Tongue (tissue), 3 donors: ENCODE measurements at places on chromosomes 6 and 20. TPM values are rescaled to one million over a fixed set of nuclear protein-coding genes. Genes with fewer than 3 reads are reported as not detected.
A peak's percentile ranks its signal among the peaks of the same experiment; 100 is the strongest.

DNA sequence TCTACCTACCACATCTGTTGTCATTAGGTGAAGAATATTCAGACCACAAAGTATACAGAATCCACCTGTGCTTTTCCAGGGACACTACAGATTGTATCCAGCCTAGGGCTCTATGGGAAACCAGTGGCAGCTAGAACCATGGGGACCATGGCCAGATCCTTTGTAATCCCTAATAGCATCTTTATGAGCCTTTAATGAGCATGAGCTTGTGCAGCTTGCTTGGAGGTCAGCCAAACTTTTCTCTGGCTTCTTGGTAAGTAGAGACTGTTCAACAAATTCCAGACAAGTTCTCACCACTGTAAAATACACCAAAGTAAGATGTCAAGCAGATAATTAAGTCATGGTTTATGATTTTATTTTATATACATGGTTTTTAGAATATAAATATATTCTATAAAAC is 301.6 kb upstream of the ADGRB3 start:
- peak; percentile 10 for DNase-seq

- no peak for DNase-seq
These were observed 19.6 kb downstream of the JAG1 start for GRCh38 chr20:10654250-10654610.

DNA sequence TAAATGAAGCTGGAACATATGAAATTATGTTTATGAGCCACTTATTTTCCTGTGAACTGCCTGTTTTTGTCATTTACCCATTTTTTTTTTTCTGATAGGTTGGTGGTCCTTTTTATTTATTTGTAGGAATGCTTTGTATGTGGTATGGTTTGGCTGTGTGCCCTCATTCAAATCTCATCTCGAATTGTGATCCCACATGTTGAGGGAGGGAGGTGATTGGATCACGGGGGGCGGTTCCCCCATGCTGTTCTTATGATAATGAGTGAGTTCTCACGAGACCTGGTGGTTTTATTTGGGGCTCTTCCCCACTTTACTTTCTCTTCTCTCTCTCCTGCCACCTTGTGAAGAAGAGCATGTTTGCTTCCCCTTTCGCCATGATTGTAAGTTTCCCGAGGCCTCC is 77.3 kb downstream of the CDH26 start:
- DNase-seq = no peak

DNA sequence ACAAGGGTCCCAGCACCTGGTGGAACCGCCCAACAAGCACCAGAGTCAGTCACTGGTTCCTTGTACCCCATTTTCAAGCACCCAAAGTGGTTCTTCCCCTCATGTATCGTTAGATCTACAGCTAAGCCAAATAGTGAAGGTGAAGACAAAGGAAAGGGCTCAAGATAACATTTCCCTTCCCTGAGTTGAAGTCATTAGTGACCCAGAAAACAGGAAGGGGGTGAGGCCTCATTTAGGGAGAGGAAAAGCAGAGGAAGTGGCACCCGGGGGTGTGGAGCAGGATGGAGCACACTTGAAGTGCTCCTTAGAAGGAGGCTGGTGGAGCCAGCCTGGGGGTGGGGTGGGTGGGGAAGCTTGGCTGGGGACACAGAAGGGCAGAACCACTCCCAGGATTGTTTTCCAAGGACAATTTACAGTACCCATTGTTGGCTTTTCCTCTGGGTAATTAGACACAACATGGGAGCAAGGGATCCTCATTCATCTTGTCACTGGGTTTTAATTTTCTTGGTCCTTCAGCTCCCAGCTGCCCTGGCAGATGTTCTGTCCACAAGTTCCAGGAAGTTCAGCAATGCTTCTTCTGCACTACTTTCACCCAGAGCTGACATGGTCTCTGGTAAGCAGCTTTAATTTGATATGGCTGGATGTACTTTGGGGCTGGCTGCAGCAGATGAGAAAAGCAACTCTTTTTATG is 73.3 kb upstream of the CD93 start:
- peak; percentile 81 for DNase-seq

- DNase-seq = no peak
These were observed 14.8 kb downstream of the CLIC5 start for GRCh38 chr6:46000905-46001304.

GRCh38 chr6:144217264-144217663 is 66.9 kb downstream of the STX11 start:
- DNase-seq = peak; percentile 24

DNA sequence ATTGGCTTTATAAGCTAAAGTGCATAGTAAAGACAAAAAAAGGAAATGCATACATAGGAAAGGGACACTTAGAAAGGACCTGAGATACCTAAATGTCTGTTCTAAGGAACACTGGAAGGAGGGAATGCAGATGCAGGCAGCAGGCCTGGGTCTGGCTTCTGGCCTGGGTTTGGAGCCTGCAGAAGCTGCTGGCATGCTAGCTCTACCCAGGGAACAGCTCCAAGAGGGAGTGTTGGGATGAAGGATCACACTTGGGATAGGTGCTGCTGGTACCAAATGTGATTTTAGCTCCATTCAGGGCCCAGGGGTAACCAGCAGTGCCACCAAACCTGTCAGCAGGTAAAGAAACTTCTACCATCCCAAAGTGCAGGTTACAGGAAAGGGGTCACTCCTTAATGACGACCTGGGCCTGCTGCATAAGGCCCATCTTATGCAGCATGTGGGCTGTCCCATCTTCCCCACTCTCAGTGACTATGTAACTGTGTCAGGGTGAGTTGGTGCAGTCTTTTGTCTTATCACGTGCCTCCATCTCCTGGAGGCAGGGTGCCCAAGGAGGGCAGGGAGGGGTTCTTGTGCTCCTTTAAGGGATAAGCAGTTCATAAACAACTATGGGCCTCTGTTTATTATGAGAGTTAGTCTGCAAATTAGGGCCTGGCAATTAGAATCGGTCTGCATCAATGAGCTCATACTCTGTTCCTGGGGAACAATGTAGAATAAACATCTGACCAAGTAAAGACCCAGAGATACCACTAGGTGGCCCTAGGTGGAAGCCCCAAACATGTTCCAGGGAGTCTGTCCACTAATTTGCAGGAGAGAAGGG is 26.9 kb downstream of the DDX27 start:
- peak; percentile 55 for DNase-seq

DNA sequence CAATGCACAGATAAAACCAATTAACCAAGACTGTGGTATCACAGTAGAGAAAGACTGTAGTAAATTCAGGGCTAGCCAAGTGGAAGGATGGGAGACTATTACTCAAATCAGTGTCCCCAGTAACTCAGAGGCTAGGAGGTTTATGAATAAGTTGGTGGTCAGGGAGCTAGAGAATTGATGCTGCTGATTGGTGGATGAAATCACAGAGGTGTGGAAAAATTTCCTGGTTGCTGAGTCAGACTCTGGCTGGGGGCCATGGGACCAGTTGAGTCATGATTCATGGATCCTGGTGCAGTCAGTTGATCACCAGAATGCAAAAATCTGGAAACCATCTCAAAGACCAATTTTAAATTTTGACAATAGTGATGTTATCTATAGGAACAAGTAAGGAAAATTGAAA is 555.9 kb downstream of the C6orf118 start:
- no peak for DNase-seq

DNA sequence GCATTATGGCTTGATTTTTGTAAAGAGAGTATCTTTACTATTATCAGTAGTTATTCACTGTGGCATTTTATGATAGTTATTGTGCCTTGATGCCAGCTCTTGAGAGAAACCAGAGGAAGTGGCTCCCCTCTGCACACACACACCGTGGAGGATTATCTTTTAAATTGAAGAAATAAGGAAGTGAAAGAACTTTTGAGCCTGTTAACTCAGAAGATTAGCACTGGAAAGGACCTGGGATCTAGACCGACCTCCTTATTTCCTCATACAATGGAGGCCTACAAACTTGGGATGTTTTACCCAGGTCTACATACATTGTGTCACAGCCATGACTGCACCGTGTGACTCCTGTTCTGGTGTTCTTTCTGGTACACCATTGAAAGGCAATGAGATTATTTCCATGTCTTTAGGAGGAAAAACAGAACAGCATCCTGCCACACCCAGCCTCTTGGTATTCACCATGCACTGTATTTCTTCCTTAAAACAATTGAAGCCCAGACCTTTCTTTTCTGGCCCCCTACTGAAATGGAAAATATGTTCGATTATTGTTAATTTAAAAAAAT is 40.6 kb downstream of the HECA start:
- DNase-seq = no peak

GRCh38 chr6:40369042-40369441 is 218.1 kb downstream of the LRFN2 start:
- no peak for DNase-seq

- no peak for DNase-seq
These were observed 1.0 kb upstream of the SOX18 start for GRCh38 chr20:64050261-64051032.

GRCh38 chr6:25366903-25367545 is 87.8 kb downstream of the CARMIL1 start:
- DNase-seq = no peak

GRCh38 chr6:112130878-112131277 is 43.5 kb downstream of the FAM229B start:
- DNase-seq = no peak

DNA sequence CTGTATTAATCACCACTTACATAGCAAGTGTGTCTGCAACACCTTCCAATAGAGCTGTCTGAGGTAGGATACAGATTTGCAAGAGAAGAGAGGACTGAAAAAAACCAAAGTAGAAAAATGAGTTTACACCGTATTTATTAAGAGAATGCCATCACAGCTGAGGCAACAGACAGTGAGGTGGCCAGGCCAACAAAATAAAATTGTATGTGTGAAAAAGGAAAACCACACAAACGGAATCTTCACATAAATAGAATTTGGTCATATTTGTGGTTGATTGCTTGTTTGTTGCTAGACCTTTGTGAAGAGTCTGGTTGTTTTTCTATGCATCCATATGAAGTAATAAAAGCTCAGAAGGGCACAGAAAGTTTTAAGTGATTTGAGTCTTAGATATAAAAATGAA is 157.8 kb upstream of the TSHZ2 start:
- DNase-seq = no peak

GRCh38 chr6:36335465-36336207 is 1.1 kb downstream of the BNIP5 start:
- DNase-seq = no peak

GRCh38 chr6:39812496-39812852 is 20.3 kb downstream of the DAAM2 start:
- no peak for DNase-seq

- no peak for DNase-seq
These were observed 15.2 kb downstream of the CTCFL start for GRCh38 chr20:57509665-57510237.

DNA sequence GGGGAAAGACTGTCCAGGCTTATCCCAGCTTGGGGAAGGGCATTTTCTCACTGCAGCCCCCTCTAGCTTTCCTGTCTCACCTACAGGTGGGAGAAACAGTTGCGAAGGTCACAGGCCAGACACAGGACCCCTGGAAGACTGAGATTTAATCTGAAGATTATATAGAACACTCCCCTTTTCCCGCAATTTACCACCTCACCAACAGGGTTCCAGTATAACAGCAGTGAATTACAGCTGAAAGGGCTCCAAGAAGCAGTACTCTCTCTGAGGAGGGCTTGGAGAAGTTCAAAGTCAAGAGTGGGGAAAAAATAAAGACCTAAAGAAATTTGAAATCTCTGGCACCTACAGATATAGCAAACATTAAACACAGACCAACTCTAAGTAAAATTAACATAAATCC is 111.9 kb downstream of the ANKRD60 start:
- no peak for DNase-seq

DNA sequence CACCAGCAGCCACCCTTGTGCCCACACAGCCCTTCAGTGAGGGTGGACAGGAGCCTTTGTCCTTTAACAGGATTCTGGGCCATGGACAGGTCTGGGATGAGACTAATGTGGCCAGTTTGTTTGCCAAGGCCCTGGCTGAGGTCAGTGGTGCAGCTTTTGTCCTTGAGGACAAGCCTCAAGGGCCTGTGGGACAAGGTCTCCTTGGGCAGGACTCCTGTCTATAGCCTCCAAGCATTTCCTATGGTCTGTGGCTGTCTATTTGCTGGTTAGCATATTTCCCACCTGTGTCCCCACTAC is 44.1 kb downstream of the SUN5 start:
- no peak for DNase-seq

GRCh38 chr6:89323511-89323971 is 8.4 kb upstream of the GABRR2 start:
- DNase-seq = no peak

DNA sequence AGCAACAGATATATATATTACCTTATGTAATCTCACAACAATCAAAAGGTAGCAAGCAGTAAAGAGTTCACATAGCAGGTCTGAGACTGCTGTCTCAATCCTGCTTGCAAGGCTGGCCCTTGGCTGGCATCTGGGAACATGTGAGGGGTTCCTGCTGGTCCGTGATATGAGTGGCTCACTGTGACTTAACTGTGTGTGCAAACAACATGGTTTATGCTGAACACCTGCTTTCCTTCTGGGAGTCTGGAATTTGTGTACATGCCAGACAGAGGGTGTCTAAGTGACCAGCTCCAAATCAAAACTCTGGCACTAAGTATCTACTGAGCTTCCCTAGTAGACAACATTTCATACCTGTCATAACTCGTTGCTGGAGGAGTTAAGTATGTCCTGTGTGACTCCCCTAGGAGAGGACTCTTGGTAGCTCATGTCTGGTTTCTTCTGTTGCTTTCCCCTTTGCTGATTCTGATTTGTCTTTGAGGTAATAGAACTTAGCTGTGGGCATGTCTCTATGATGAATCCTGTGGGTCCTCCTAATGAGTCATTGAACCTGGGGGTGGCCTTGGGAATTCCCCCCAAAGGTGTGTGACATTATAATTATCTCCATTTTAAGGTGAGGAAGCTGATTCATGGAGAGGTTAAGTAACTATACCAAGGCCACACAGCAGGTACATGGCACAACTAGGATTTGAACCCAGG is 131.6 kb upstream of the NEDD9 start:
- DNase-seq = no peak

- DNase-seq = no peak
These were observed 20.0 kb downstream of the SAMD3 start for GRCh38 chr6:130202782-130203181.

The HTR1B gene
- total RNA-seq = not detected

The ENPP3 gene
- 2.3 TPM for total RNA-seq

The SUPT3H gene
- 7.9 TPM for total RNA-seq

The GINS1 gene
- total RNA-seq = 3.8 TPM

The OSBPL2 gene
- total RNA-seq = 45.0 TPM

The RTN4IP1 gene
- total RNA-seq = 9.9 TPM

The HMGCLL1 gene
- 7.4 TPM for total RNA-seq

The SLC24A3 gene
- 33.5 TPM for total RNA-seq

The TULP1 gene
- not detected for total RNA-seq

The ADGB gene
- 0.10 TPM for total RNA-seq

The RSPH4A gene
- 0.62 TPM for total RNA-seq

The GRIK2 gene
- total RNA-seq = 3.1 TPM
